Activated CD4-positive, alpha-beta T cell treated with anti-CD3 and anti-CD28 coated beads, Interleukin-2, amount 50 U/mL, for 24 hours (primary cell): ENCODE measurements at places on chromosomes 7 and 10.
A peak's percentile ranks its signal among the peaks of the same experiment; 100 is the strongest.

GRCh38 chr10:103502849-103503660 is 9.6 kb downstream of the NEURL1 start:
- DNase-seq: no peak

GRCh38 chr7:39656415-39656814 is 33.0 kb downstream of the RALA start:
- no peak for DNase-seq

GRCh38 chr10:12993595-12993994 is 7.9 kb downstream of the CCDC3 start:
- DNase-seq: no peak

DNA sequence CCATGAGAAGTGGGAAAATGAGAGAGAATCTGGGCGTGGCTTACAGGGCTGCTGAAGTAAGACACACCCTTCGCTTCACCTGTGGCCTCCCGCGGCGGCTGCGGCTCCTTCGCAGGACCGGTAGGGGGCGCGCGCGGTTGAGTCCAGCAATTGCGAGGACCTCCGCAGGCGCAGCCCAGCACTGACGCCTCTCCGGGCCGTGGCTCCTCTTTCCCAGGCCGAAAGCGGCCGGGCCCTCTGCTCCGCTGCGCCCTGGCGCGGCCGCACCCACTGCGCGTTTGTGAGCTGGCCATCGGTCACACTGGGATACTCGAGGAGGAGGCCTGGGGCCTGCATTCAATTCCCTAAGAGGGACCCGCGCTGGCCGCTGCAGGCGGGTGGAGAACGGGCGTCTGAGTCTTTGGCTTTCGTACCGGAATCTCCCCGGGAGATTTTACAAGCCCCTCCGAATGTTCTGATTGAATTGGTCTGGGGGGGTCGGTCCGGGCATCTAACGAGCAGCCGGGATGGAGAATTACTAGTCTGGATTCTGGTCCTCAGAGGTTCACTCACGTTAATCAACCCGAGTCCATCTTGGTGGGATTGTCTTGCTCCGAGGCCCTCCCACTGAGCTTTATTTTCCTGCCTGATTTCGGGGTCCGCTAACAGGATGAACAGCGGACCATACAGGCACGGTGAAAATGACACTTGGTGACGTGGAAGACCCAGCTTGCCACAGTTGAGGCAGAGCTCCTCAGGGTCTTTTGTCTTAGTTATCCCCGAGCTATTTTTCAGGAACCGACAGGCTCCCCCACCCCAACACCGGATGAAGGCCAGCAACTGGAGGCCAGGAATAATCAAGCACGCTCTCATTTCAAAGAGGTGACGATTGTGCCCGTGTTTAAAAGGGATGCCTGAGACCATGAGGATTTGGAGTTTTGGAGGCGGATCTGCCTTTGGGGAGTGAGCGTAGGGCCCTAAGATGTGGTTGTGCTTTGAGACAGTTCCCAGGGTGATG is at the start of gene LRRD1:
LRRD1 (minus strand) TSS at position 215 of the 997 bp plus-strand sequence. CDS start 13,940 bp downstream, outside the sequence.
- DNase-seq: peak; percentile 88

- DNase-seq: no peak
Observed at GRCh38 chr7:91302794-91303193, 38.6 kb downstream of the FZD1 start.

DNA sequence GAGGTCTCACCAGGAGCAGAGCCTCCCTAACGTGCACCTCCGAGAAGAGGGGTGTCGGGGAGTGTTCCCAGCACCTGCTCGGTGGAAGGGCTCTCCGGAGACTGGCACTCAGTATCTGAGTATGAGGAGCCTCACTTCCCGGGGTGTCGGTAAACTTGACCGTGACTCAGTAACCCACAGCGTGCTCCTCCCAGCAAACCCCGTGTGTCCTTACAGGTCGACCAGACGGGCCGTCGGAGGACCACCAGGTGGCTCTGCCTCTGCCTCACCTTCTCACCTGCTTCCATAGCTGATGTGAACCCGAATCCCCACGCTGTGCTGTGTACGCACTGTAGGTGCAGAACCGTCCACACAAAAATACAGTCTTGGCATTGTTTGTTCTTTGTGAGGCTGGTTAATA is 29.0 kb upstream of the KNDC1 start:
- DNase-seq: no peak

DNA sequence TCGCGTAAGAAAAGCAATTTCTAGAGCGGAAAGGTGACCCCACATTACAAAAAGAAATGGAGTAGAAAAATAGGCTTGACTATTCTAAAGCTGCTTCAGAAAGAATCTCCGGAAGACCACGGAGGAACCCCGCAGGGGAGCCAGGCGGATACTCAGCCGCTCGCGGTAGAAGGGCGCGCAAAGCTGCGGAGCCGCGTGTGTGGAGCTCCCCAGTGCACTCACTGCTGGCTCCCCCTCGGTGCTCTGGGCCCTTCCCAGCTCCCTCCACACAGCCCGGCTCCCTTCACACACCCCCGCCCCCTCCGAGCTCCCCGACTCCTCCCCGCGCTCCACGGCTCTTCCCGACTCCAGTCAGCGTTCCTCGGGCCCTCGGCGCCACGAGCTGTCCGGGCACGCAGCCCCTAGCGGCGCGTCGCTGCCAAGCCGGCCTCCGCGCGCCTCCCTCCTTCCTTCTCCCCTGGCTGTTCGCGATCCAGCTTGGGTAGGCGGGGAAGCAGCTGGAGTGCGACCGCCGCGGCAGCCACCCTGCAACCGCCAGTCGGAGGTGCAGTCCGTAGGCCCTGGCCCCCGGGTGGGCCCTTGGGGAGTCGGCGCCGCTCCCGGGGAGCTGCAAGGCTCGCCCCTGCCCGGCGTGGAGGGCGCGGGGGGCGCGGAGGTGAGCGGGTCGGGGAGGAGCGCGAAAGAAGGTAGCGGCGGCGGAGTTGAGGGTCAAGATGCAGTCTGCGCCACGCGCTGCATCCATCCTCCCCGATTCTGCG is at the start of gene STEAP2:
STEAP2 (plus strand) TSS at position 350 of the 758 bp plus-strand sequence. CDS start 13,343 bp downstream, outside the sequence.
- no peak for DNase-seq
